Activated T-helper 17 cell treated with anti-CD3 and anti-CD28 coated beads, Interleukin-2, amount 50 U/mL, for 72 hours (primary cell): ENCODE measurements at places on chromosomes 2 and 18. TPM values are rescaled to one million over a fixed set of nuclear protein-coding genes. Genes with fewer than 3 reads are reported as not detected.
A peak's percentile ranks its signal among the peaks of the same experiment; 100 is the strongest.

GRCh38 chr2:9805435-9806297 is 37.6 kb upstream of the TAF1B start:
- ATAC-seq: no peak

DNA sequence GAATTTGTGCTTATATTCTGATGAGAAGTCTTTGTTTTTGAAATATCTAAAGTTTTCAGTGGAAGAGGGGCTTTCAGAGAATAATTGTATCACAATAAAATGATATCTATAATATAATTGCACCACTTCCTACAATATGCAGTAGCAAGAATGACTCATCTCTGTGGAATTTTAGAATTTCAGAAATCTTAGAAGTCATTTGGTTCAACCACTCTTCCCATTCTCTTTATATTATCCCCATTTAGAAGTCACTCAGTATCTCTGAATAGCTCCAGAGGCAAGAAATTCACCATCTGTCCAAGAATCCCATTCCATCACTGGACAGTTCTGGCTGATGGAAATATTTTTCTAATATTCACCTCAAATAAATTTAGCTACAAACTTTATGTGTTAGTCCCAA is 59.3 kb upstream of the CCDC68 start:
- ATAC-seq: no peak

DNA sequence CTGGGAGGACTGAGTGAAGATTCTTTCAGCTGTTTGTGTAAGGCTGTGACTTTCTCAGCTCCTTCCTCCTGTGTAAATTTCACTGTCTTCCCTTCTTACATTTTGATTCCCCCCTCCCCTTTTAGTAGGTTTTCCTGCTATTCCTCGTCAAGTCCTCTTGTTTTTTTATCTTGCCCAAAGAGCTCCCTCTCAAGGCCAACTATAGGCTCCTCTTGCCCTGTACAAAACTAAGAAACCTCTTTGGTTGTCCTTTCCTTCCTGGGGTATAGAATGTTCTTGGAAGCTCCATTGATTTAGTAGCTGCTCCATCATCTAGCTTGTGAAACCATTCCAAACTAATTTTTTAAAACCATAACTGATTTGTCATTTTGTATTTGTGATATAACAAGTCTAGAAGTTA is 7.3 kb downstream of the CCDC121 start:
- no peak for ATAC-seq

- ATAC-seq: no peak
These were observed 112.0 kb upstream of the CTDP1 start for GRCh38 chr18:79567481-79568147.

GRCh38 chr2:205948496-205948837 is 137.5 kb downstream of the INO80D start:
- no peak for ATAC-seq

- ATAC-seq: no peak
These were observed 253.8 kb downstream of the TGIF1 start for GRCh38 chr18:3703732-3704176.

- ATAC-seq: no peak
These were observed 1029.9 kb upstream of the PIK3C3 start for GRCh38 chr18:40925071-40925541.

GRCh38 chr18:78820161-78820834 is 159.3 kb upstream of the SALL3 start:
- ATAC-seq: no peak

- no peak for ATAC-seq
These were observed 22.7 kb upstream of the DSC1 start for GRCh38 chr18:31185186-31185950.

DNA sequence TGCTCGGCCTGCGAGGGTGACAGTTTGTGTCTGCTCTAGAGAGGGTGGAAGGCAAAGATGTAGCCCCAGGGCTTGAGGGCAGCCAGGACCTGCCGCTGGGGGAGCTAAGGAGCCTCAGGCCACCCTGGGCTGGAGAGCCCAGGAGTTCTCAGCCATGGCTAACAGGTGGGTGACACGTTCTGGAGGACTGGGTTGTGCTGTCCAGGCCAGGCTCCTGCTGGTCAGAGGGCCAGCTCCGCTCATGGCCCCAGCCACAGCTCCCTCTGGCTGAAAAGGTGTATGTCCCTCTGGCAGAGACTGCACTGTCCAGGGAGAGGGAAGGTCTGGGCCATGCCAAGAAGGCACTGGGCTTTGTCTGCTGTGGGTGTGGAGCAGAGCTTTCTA is 19.2 kb downstream of the TMEM185B start:
- no peak for ATAC-seq

GRCh38 chr2:227474410-227474809 is 2.5 kb downstream of the AGFG1 start:
- no peak for ATAC-seq

- no peak for ATAC-seq
These were observed 208.4 kb downstream of the ZBTB7C start for GRCh38 chr18:48200631-48201336.

GRCh38 chr2:230972046-230972445 is 23.9 kb upstream of the SPATA3 start:
- ATAC-seq: no peak

DNA sequence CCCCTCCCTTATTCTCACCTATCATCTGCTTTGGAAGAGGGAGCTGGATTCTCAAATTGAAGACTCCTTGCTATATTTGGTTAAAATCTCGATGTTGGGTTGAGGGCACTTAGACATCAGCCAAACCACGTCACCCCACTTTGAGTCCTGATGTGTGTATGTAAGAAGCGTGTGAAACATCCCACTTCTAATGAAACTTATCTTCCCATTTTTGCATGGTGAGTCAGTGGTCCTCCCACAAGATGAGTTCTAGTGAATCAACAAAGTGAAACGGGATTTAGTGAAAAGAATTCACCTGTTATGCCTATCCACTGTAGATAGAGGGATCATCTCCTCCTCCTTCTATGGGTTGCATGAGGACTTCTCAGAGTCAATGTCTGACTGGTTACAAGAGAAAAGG is 51.4 kb upstream of the SPRED2 start:
- ATAC-seq: no peak

DNA sequence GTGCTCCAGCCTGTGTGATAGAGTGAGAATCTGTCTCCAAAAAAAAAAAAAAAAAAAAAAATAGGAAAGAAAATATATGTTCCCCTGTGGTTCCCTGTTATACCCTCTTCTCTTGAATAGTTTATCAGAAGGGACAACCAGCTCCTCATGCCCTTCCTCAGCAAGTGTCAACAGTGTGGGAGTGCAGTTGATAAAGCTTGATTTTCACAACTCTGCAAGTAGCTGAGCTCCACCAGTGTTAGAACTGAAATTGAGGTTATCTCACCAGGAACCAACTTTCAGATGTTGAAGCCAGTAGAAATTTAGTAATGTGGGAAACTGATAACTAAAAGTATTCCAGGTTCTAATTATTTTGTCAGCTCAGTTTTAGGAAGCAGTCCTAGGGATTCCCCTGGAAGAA is 25.1 kb downstream of the NEDD4L start:
- ATAC-seq: no peak

DNA sequence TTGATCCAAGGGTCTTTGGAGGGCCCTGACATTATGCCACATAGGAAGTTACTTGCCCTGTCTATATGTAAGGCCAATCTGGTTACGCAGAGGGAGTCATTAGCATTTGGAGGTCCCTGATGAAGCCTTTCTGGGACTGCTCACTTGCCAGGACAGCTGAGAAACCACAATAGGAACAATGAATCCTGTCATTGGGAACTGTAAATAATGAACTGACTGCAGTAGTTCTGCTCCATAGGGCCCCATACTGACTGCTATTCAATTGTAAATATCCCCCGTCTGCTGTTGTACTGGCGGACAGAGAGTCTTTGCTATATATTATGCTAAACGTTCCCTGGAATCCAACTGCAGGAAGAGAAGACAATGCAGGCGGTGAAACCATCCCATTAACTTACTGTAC is 149.4 kb upstream of the DCC start:
- ATAC-seq: no peak

DNA sequence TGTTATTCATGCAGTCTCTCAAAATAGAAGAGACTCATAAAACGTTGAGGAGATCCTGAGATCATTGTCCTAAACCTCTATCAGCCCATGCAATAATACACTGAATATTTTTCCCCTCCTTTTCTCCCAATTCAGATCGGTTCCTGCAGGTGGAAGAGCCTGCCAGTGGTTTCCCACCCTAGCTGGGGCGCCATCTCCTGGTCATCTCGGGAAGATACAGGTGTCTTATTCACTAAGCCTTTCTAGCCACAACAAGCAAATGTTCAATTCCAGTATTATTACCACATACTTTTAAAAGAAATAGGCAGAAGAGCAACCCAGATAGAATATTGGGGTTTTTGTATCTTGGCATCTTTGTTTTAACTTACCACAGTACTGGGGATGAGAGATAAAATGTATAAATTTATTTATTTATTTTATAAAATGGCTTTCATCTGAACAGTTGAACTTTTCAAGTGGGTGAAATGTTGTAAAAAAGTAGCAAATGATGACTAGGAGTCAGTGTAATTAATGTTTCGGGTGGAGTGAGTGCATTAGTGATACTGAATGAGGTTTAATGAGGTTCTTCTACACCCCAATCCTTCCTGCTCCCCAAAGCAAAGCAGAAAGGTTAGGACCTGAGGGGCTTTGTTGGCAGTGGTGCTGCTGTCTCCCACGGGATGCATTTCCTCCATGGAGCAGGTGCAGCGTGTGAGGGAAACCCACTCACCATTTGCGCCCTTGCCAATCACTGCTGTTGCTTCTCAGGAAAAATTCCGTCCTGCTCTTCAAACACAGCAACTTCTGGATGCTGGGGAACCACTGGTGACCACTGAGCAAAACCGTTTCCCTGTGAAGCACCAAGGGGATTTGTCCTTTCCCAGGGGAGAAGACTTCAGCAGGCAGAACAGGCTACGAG is 147.1 kb upstream of the FHL2 start:
- ATAC-seq: peak; percentile 63

GRCh38 chr2:68083346-68083745 is 20.5 kb upstream of the C1D start:
- no peak for ATAC-seq

DNA sequence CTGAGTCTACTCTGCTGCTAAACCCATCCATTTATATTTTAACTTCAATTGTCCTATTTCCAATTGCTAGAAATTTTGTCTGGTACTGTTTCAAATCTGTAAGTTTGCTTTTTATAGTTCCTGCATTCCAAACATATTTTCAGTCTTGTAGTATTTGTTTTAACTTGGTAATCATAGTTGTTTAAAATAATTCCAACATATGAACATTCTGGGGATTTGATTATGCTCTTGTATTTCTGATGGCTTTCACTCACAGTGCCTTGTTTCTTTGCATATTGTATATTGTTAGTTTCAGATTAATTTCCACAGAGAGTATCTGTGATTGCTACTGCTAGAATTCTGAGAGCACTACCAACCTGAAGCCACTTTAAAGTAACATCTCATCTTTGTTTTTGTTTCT is 202.4 kb downstream of the ETAA1 start:
- no peak for ATAC-seq

DNA sequence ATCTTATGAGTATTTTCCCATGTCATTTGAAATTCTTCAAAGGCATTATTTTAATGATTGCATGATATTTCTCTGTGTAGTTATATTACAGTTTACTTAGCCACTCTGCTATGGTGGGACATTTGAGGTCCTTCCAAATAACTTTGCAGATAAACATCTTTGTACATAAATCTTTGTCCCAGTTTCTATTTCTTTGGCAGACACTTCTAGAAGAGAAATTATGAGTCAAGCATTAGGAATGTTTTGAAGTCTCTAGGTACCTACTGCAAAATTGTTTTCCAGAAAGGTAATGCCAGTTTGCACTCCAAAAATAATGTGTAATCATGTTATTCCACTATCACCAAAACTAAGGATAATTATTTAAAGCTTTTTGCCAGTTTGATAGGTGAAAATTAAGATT is 149.7 kb downstream of the EN1 start:
- no peak for ATAC-seq

DNA sequence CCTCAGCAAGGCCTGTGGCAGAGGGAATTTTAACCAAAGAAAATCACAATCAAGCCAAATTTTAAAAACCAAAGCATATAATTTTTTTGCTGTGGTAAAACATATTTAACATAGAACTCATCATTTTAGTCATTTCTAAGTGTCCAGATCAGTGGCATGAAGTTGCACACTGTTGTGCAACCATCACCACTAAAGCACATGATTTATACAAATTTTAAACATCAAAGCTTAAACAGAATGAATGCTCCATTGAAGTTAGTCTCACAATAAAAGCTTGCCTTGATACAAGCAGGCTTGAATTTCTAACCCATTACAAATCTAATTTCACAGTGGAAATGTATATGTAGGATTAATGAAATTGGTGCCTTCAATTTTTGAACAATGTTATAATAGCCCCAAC is 31.2 kb downstream of the FTCDNL1 start:
- no peak for ATAC-seq

DNA sequence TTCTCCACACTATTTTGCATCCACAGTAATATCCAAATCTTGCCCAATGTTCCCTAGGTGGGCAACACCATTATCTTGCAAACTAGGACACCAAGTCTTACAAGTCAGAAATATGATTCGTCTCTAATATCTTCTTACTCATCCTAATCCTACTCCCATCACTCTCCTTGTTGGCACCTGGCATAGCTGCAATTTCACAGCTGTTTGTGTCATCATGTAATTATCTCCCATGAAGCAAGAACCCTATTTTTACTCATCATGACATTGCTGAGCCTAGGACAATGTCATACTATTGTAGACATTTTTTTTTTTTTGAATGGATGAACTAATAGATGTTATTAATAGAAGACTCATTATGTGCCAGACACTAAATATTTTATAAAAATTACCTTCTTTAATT is 91.3 kb upstream of the CCDC141 start:
- no peak for ATAC-seq

MERTK gene
- 0.87 TPM for total RNA-seq

CROCC2 gene
- total RNA-seq: not detected

FOXI3 gene
- not detected for total RNA-seq

PDCL3 gene
- total RNA-seq: 55.9 TPM

FZD7 gene
- total RNA-seq: 0.06 TPM

RUFY4 gene
- total RNA-seq: 0.19 TPM

LYPD1 gene
- total RNA-seq: not detected

R3HDM1 gene
- total RNA-seq: 51.5 TPM

UGT1A8 gene
- total RNA-seq: 0.42 TPM

ZFP36L2 gene
- total RNA-seq: 57.8 TPM

HEATR5B gene
- 23.9 TPM for total RNA-seq

TMEM247 gene
- total RNA-seq: not detected

PTPN18 gene
- total RNA-seq: 69.7 TPM
